ENCODE measurements at places on chromosomes 3 and 15. TPM values are rescaled to one million over a fixed set of nuclear protein-coding genes. Genes with fewer than 3 reads are reported as not detected.
A peak's percentile ranks its signal among the peaks of the same experiment; 100 is the strongest.

RTF1 gene
- total RNA-seq: 35.4 TPM

- no peak for DNase-seq
These were observed 21.5 kb downstream of the TJP1 start for GRCh38 chr15:29800491-29801366.

LRRIQ4 gene
- not detected for total RNA-seq

A4GNT gene
- not detected for total RNA-seq

IQCH gene
- 2.1 TPM for total RNA-seq

DNA sequence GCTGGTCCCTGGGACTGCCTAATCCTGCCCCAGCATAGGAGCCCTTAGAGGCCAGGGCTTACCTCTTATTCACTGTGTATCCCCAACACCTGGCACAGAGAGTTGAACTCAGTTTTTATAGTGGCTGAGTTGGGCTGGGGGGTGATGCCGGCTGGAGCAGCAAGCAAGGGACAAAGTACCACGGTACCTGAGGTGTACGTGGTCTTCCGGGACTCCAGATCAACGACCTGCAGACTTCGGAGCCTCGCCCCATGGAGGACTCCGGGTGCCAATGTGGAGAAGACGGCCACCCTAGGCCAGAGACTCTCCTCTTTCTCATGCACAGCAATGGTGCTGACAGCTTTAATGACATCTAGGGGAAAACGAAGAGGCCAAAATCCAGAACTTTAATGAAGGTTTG is 8.1 kb downstream of the WDR73 start:
- peak; percentile 48 for DNase-seq

- no peak for DNase-seq
These were observed 52.1 kb downstream of the ITGB5 start for GRCh38 chr3:124834723-124835718.

- no peak for DNase-seq
These were observed 75.2 kb upstream of the ADAMTSL3 start for GRCh38 chr15:83578691-83579090.

EXD1 gene
- total RNA-seq: not detected

CDHR4 gene
- total RNA-seq: 1.6 TPM

RYR3 gene
- 18.5 TPM for total RNA-seq

GRCh38 chr3:57025237-57025636 is 35.2 kb upstream of the SPATA12 start:
- DNase-seq: no peak

GRCh38 chr15:74176262-74177214 is 3.0 kb downstream of the ISLR start:
- DNase-seq: peak; percentile 53

DNA sequence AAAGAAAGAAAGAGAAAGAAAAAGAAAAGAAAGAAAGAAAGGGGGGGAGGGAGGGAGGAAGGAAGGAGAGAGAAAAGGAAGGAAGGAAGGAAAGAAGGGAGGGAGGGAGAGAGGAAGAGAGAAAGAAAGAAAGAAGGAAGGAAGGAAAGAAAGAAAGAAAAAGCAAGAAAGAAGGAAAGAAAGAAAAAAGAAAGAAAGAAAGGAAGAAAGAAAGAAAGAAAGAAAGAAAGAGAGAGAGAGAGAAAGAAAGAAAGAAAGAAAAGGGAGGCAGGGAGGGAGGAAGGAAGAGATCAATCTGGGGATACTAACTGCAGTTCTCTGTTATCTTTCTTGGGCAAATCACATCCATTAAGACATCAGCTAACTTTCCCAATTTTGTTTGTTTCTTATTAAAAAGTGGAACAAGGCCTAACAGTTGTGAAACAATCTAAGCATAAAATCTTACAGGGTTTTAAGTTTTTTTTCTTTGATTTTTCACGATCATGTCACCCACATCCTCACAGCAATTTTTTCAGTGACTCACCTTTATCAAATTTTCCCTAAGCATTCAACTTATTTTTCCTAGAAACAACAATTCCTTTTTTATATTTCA is 36.8 kb downstream of the TBC1D2B start:
- DNase-seq: no peak

EFHB gene
- total RNA-seq: 8.4 TPM

TMCC1 gene
- total RNA-seq: 56.1 TPM

- no peak for DNase-seq
These were observed 79.5 kb downstream of the COL6A6 start for GRCh38 chr3:130596484-130596883.

DNA sequence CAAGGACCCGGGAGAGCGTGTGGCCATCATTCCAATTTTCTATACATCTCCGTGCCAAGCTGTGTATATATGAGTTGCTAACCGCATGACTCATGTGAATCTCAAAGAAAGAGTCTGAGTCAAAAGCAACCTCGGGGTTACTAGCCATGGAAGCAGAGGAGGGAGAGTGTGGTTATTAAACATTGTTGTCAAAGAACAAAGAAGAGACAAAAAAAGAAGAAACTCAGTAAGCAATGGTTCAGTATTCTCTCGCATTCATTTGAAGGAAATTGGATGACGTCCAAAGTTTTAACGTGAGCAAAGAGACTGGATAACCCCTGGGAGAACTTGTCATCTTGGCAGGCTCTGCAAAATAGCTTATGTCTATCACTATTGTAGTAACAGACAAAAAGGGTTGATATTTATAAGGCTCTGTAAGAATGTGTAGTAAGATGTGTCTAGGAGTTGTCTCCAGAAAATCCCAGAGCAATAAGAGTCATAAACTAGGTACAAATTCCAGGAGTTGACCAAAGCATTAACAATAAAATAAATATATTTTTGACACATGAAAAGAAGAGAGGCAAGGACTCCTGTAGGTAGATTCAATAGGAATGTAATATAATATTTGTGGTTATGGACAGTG is 52.8 kb upstream of the GRM7 start:
- DNase-seq: no peak

DNA sequence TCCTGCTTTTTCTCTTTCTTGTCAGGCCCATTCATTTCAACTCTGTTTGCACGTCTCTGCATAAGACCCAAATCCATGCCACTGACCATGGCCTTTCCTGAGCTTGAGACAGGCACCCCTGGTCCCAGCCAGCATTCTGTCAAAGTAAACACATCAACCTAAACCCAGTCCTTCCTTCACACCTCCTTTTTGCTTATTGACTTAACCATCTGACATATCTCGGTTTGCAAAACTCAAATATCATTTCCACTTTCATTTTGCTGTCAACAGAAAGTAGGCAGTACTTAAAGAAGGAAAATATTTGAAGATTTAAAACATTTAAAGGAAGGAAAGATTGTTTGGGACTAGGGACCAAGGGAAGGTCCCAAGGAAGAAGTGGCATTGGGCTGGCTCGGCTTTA is 48.2 kb upstream of the KBTBD8 start:
- DNase-seq: no peak

DNA sequence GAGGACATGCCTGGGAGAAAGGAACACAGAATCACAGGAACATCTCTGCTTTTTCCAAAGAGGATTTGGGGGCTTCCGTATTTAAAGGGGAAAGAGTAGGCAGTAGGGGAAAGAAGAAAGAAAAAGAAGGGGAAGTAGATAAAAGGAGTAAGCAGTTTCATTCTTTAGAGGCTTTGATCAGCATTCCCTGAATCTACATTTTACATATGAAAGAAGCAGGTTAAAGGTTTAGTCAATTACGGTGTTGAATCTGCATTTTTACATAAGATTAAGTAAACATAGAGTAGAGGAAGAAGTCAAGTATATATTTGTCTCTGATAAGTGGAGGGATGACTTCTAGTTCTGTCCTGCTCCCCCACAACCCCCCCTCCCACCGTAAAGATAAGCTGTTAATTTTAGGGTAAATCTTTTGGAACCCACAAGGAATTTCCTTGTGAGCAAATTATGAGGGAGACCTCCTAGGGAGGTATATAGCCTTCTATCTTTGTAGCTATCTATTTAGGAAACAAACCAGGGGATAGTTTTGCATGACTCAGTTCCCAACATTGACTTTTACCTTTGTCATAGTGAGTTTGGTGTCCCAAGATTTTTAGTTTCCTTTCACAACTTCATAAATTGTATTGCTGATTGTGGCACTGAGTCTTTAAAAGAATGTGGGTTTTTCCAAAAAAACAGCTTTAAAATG is 8.7 kb upstream of the P2RY12 start:
- DNase-seq: no peak

ASTE1 gene
- total RNA-seq: 7.7 TPM

- no peak for DNase-seq
These were observed 57.3 kb downstream of the THRB start for GRCh38 chr3:24437326-24437725.

- DNase-seq: no peak
These were observed 61.2 kb downstream of the HERC1 start for GRCh38 chr15:63772520-63772919.

GRCh38 chr3:49120096-49120437 is 556 bp downstream of the USP19 start:
- no peak for DNase-seq

DNA sequence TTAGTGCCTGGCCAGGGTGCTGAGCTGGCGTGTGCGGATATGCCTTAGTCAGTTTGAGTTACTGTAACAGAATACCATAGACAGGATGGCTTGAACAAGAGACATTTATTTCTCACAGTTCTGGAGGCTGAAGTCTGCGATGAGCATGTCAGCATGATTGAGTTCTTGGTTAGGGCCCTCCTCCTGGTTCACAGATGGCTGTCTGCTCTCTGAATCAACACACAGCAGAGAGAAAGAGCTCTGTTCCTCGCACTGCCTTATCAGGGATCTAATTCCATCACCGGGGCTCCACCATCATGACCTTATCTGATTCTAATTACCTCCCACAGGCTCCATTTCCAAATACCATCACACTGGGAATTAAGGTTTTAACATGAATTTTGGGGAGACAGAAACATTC is 386.6 kb upstream of the DPH6 start:
- no peak for DNase-seq

GRCh38 chr15:75454471-75455378 is 3.2 kb upstream of the SIN3A start:
- peak; percentile 85 for DNase-seq

- no peak for DNase-seq
These were observed 293.3 kb upstream of the THBS1 start for GRCh38 chr15:39287322-39288195.

GRCh38 chr3:170355738-170356595 is 1.5 kb upstream of the SKIL start:
- peak; percentile 69 for DNase-seq

All from sciatic nerve (tissue), 2 donors.